Heart left ventricle (tissue), 16 donors: ENCODE measurements at places on chromosomes 4 and X.
A peak's percentile ranks its signal among the peaks of the same experiment; 100 is the strongest.

DNA sequence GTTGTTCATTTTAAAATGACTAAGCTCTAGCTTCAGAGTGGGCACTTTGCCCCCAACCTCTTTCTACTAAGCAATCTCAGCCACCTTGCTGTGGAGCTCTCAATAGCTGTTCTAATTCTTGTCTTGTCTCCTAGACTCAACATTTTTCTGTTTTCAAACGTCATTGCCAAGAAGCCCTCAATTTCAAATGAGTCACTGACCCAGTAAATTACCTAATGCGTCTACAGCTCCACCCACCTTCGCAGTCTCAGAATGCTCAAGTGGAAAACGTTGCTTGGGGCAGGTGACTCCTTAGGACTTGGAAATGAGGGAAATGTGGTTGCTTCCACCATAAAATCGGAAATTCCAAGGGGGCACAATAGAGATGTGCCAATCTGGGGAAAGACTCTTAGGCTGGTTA is 59.0 kb downstream of the ING2 start:
- DNase-seq: no peak

GRCh38 chr4:160537681-160538080 is 1434.8 kb downstream of the RAPGEF2 start:
- no peak for DNase-seq

DNA sequence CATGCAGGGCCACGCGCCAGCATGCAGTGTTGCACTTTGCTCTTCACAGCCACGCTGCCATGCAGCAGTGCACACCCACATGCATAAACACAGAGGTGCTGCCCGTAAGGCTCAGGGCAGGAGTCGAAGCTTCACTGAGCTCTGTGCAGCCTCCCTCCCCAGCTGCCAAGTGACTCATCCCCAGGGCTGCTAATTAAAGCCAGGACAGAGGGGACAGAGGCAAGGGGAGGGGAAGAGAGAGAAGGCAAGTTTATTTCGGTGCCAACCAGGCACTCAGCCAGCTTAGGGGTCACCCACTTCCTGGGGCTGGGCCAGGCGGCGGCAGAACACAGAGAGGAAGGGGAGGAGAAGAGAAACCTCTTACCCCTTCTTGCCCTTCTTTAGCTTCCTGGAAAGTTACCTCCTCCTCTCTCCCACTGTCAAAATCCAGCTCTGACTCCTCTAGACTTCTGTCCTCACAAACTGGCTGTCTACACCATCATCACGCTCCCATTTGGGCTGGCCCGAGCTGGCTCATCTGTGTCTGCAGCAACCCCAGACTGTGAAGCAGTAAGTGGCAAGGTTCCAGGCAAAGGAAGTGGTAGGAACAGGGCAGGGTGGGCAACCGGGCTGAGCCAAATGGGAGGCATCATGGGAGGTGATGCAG is 6.2 kb upstream of the IQSEC2 start:
- DNase-seq: peak; percentile 88

DNA sequence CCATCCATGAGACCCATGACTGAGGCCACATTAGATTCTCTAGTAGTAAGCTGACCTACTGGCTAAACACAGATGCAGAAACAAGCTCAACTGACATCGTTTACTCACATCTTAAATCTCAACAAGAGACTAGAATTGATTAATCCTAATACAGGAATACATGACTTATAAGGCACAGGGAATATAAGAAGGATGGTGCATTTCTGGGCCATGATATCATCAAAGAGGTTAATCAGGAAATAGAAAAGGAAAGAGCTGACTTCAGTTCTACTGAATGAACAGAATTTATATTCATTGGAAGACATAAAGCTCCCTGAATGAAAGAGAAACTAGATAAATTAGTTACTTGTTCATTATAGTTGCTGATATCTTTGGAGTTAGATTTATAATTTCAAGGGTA is 1406.5 kb downstream of the STIM2 start:
- no peak for DNase-seq

DNA sequence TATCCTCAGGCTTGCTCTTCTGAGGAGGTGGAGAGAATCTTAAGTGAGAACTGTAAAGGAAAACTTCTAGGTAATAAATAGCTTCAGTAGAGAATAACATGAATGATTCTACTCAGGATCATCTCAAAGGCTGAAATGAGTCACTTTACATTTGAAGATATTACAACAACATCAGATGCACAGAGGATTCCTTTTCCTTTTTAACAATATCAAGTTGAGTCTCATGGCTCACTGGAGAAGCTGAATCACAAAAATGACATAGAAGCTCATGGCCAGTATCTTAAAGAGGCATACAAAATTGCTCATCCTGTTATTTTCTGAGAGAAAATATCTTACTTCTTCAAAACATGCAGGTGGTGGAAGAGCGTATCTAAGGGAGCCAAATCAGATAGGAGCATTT is 72.5 kb upstream of the EMCN start:
- DNase-seq: no peak

DNA sequence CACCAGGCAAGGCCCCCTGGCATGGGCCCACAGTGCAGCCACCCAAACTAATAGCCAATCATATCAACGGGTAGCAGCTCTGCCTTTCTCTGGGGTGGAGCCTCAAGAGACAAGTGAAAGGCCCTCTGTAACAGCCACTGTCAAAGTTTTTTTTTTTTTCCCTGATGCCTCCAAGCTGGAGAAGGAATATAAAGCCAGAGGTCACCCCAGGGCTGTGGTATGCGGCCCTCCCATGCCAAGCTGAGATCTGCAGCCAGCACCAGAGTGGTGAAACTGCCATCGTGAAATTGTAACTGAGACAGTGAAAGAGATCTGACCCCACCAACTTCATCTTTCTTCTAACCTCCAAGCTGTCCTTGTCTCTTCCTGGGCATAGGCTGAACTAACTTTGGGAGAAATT is 407.0 kb downstream of the KLHL4 start:
- DNase-seq: peak; percentile 28

DNA sequence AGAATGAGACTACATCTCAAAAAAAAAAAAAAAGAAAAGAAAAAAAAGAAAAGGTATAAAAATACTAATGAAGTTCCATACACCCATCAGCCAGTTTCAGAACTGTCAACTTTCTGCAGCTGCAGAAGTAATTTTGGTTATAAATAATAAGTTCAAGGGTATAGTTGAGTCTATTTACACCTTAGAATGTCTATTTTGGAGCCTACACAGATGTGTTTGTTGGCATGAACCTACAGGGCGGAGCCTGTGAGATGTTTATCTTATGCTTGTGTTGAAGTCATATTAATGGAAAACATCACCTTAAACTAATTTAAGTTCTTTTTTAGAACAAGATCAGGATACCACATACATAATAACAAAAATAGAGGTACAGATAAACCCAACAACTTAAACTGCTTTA is 85.8 kb downstream of the RAPGEF2 start:
- DNase-seq: no peak

- no peak for DNase-seq
Measured at GRCh38 chr4:125331116-125331515, 16.4 kb downstream of the FAT4 start.

GRCh38 chr4:20463176-20463430 is 211.4 kb downstream of the SLIT2 start:
- no peak for DNase-seq

GRCh38 chr4:154741131-154741665 is 2.6 kb upstream of the LRAT start:
- no peak for DNase-seq

DNA sequence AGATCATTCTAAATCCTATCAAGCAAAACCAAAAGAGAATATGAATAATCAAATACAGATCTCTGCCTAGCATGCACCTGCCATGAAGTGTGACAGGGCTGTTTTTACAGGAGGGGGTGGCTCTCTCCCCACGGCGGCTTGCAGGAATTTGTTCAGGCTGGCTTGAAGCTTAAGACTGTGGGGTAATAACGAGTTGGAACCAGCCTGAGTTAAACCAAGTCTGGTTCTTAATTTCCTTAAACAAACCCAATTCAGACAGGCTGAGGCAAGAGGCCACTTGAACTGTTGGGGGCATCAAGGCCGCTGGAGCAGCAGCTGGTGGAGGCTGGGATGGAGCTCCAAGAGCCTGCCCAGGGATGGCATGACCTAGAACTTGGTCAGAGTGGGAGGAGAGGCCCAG is 45.1 kb upstream of the LGI2 start:
- DNase-seq: no peak

DNA sequence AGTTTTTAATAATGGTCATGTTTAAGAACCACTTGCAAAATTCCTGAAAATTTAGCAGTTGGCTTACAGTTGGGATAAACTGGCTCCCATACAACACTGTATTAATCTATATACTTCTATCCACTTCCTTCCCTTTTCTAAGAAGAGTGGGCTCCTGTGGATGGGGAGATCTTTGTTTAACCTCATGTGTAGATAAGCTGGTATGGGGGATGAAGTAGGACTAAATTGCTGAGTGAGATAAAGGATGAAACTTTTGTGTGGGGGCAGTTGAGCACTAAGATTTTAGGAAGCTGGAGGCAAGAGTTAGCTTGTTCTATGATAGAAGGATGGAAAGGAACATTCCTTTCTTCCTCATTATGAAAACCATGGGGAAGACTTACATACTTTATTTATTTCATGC is 54.6 kb upstream of the ATP8A1 start:
- no peak for DNase-seq

DNA sequence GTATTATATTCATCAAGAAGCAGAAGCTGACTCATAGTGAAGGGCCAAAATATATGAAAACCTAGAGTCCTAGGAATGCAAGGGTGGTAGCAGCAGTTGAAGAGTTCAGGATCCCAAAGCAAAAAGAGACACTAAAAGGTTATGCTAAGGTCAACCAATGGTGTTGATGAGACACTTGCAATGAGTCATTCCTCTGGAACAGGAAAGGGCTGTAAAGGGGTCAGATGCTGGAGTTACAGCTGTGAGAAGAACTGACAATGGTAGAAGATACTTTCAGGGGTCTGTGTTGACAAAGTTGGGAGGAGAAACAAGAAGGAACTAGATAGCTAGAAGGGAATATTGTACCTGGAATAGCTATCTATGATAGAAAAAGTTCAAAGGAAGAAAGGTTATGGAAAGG is 47.5 kb downstream of the ZGRF1 start:
- no peak for DNase-seq

DNA sequence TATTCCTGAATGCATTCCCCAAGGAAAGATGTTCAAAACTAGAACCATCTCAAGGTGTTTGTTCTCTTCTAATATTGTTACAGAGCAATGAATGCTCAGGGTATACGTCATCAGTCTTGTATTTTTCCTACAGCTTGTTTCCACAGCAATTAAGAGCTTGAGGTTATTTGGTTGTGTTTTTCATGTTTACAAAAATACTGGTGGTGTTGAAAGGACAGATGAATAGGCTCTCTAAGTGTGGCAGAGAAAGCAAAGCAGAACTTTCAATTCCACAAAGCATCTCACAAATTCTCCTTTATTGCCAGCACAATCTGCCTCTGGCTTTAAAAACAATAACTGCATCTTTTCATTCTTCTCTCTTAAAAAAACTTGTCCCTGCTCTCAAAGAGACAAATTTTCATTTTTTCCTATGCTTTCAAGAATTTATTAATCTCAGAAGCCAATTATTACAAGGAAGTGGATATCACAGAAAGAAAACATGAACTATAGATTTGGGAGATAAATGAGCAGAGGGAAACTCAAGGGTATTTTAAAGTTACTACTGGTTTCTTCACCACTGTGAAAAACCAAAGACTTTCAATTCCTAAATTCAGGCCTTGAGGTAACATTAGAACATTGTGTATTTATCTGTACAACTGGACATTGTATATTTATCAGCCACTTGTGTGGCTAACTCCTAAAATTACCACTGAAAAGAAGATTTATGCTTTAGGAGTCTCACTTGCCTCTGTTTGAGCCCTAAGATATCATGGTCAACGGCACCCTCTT is 49.2 kb downstream of the DDX53 start:
- DNase-seq: no peak

DNA sequence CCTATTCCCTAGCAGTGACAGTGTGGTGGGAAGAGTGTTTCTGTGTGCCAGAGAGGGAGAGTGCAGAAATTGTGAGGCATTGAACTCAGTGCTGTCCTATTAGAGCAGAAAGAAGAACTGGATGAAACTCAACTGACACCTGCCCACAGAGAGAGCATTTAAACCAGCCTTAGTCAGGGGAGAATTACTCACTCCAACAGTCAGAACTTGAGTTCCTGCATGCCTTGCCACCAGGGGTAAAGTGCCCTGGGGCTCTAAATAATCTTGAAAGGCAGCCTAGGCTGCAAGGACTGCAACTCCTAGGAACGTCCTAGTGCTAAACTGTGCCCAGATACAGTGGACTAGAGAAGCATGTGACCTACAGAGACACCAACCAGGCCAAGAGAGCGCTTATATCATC is 12.8 kb downstream of the CYSLTR1 start:
- no peak for DNase-seq

DNA sequence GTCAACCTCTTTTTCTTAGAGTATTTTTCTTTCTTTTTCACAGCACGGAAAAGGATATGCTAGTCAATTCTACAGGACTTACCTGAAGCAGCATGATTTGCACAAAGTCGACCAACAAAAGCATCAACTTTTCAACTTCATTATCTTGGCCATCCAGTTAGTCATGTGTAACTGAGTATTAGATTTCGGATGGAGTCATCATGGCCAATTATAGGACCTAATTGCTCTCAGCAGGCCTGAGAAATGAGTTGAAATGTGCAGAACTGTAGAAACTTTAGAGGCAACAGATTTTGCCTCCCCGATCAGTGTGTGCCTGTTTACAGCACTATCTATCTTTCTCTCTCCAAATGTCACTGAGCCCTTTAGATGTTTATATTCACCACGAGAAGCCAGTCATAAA is 41.0 kb downstream of the PCDH10 start:
- DNase-seq: no peak

GRCh38 chr4:153804722-153805121 is 15.8 kb upstream of the SFRP2 start:
- DNase-seq: no peak

- no peak for DNase-seq
Measured at GRCh38 chrX:16953606-16954211, 7.3 kb downstream of the REPS2 start.

DNA sequence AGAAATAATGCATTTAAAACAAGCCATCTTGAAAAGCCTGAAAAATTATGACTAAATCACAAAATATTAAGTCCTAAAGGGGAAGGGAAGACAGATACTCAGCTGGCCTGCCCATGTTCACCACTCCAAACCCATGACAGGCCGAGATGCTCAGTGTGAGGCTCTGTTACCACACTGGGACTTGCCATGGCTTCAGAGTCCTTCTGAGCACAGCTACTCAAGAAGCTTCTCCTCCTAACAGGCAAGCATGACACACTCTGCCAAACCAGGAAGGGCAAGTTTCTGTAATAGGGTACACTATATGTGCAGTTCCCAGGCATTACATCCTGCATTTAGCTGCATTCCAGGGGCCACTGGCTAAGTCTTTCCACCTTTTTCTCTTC is 34.0 kb upstream of the CYBB start:
- no peak for DNase-seq

- no peak for DNase-seq
Measured at GRCh38 chr4:10722957-10723356, 38.4 kb upstream of the CLNK start.
